ENCODE measurements at places on chromosomes 4 and X.

GRCh38 chrX:36961590-36961989, 46.6 kb upstream of the FAM47C start:
- DNase-seq, result no peak

DNA sequence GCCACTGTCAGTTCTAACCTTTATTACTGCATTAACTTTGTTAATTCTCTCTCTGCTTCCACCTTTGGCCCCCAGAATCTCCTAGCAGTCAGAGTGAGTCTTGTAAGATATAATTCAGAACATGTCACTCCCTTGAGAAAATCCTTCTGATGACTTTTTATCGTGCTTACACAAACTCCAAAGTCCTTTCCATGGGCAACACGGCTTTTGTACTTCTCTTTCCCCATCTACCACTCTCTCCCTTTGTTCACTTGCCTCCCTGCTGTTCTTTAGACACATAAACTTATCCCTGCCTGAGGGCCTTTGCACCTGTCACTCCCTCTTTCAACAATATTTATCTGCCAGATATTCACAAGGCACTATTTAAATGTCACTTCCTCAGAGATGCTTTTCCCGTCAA, 64.8 kb downstream of the MAOB start:
- no peak for DNase-seq

GRCh38 chrX:9816084-9816700, 30.0 kb downstream of the SHROOM2 start:
- DNase-seq, result no peak

DNA sequence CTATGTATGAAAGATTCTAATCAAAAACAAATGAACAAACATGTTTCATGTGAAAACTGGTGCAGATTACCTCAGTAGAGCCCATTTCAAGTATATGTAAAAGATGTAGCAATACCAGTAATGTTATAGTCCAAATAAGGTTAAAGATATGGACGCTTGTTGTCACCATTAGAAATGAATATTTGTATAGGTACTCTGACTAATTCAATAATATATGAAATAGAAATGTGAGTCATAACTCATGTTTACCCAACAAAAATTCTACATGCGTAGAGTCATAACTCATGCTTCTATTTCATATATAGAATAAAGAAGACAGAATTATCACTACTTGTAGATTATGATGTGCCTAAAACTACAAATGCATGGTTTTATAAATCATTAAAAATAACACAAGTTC, 739.1 kb upstream of the DIAPH2 start:
- no peak for DNase-seq

- DNase-seq, result no peak
Measured at GRCh38 chr4:113293674-113294073, 244.2 kb downstream of the ANK2 start.

- no peak for DNase-seq
Measured at GRCh38 chr4:18749391-18749790, 727.8 kb upstream of the LCORL start.

DNA sequence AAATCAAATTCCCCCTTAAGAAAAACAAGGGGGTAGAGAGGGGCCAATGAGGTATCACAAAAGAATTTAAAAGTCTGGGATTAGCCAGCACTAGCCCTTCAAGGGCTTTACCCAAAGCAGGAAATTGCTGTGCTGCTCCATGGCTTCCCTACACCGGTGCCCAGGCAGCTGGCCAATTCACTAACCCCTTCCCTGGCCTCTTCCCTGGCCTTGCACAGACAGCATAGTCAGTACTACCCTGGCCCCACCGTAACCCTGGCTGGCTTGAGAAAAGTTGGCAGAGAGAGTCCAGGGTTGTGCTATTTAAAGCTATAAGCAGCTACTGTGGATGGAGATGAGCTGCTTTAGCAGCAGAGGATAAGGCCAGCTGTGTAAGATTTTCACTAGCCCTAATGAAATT, 43.1 kb downstream of the ADAMTS3 start:
- DNase-seq, result no peak
